Uterus (tissue), 4 donors: ENCODE measurements at places on chromosomes 1 and 21. TPM values are rescaled to one million over a fixed set of nuclear protein-coding genes. Genes with fewer than 3 reads are reported as not detected.

- H3K4me1 ChIP-seq: no peaks in the 10 kb centered on the region
- H3K4me3 ChIP-seq: no peak overlapping the region
- H3K27ac ChIP-seq: no peak overlapping the region
- H3K36me3 ChIP-seq: no peaks in the 10 kb centered on the region
- no peak for DNase-seq
These were observed 5.7 kb downstream of the IGSF5 start for GRCh38 chr21:39750670-39751069.

Gene MMEL1
- 2.6 TPM for total RNA-seq

DNA sequence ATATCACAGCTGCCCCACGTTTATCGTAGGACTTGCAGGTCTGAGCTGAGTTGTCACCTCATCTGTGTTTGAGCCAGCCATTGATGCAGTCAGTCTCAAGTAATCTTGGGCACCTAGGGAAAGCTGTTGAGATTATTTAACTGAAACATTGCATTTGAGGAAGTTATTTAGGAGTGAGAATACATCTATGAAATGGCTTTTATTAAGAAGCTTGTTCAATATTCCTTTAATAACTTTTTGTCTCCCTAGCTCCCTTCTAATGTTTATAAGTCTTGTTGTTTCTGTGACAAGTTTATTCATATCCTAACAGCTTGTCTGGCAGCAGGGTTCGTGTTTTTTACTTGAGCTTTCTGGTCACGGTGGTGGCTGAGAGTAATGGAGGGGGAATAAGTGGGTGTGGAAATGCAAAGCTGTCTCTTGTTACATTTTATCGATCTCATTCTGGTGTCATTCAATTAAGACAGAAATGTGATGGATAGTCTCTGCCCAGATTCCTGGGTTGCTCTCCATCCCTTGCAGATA, 555.9 kb downstream of the USP25 start:
- peaks cover 22% of the 10 kb centered on the region for H3K4me1 ChIP-seq
- no peak overlapping the region for H3K4me3 ChIP-seq
- H3K27me3 ChIP-seq: no peaks in the 10 kb centered on the region
- DNase-seq: no peak
- H3K36me3 ChIP-seq: no peaks in the 10 kb centered on the region

Gene DIO1
- not detected for total RNA-seq

DNA sequence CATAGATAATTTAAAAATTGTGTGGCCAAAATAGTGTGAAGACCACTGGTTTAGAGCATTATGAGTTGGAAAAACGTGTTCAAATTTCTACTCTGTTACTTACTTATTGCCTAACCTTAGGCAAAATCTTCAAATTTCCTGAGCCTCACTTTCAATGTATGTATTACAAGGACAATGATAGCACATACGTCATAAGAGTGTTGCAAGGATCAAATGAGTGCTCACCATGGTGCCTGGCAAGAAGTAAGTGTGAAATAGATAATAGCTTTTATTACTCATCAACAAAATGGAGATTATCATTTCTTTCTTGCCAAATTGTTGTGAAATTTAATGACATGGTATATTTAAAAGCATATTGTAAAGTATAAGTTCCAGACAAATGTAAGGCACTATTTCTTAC, 57.2 kb downstream of the FH start:
- H3K4me3 ChIP-seq: no peak overlapping the region
- no peak for DNase-seq
- no peaks in the 10 kb centered on the region for H3K4me1 ChIP-seq
- no peaks in the 10 kb centered on the region for H3K36me3 ChIP-seq

- no peaks in the 10 kb centered on the region for H3K4me1 ChIP-seq
- DNase-seq: peak; percentile 55
- no peak overlapping the region for H3K27ac ChIP-seq
- H3K36me3 ChIP-seq: no peaks in the 10 kb centered on the region
- H3K27me3 ChIP-seq: no peaks in the 10 kb centered on the region
- H3K4me3 ChIP-seq: no peak overlapping the region
These were observed 5.1 kb upstream of the CTSK start for GRCh38 chr1:150813028-150813707.

DNA sequence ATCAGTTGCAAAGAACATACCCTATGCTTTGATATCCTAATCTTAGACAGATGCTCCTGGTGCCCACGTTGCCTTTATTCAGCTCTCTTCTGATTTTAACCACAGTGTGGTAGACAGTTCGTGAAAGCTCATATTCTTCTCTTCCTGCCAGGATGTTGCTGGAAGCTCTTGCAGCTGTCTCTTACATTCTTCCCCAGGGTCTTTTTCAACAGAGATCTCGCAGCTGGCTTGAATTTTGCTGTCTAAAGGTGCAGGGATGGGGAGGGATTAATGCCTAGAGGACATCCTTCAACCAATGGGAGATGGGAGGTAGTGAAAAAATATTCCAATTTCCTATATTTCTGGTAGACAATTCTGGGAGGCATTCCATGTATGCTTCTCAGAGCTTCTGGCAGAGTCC, 150.0 kb upstream of the APP start:
- no peaks in the 10 kb centered on the region for H3K36me3 ChIP-seq
- no peaks in the 10 kb centered on the region for H3K4me1 ChIP-seq
- no peak overlapping the region for H3K4me3 ChIP-seq
- H3K27me3 ChIP-seq: no peaks in the 10 kb centered on the region
- no peak overlapping the region for H3K27ac ChIP-seq

GRCh38 chr1:99623554-99623953, 22.4 kb upstream of the PALMD start:
- no peak overlapping the region for H3K4me3 ChIP-seq
- H3K27me3 ChIP-seq: no peaks in the 10 kb centered on the region
- no peaks in the 10 kb centered on the region for H3K4me1 ChIP-seq
- no peak overlapping the region for H3K27ac ChIP-seq

DNA sequence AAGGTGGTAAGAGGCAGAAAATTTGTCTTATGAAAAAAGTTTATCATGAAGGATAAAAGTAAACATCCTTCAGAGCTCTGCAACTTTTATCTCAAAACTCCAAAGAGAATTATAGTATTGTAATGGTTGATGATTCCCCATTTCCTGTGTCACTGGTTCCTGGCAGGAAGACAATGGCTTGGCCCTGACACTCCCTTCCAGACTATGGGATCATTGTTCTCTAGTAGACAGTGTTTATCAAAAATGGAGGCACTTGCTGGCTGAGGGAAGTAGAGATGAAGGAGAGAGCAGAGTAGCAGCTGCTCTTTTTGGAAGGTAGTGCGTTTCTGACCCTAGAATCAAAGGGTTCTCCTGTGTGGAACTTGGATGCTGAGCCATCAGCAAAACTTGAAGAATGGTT, 145.9 kb upstream of the ATP1B1 start:
- no peak overlapping the region for H3K27ac ChIP-seq
- H3K4me1 ChIP-seq: no peaks in the 10 kb centered on the region
- DNase-seq: no peak

GRCh38 chr1:222996310-222996975, 146.6 kb downstream of the TLR5 start:
- no peaks in the 10 kb centered on the region for H3K27me3 ChIP-seq
- no peak overlapping the region for H3K27ac ChIP-seq
- DNase-seq: no peak
- H3K4me1 ChIP-seq: no peaks in the 10 kb centered on the region
- no peaks in the 10 kb centered on the region for H3K36me3 ChIP-seq
- H3K4me3 ChIP-seq: no peak overlapping the region

DNA sequence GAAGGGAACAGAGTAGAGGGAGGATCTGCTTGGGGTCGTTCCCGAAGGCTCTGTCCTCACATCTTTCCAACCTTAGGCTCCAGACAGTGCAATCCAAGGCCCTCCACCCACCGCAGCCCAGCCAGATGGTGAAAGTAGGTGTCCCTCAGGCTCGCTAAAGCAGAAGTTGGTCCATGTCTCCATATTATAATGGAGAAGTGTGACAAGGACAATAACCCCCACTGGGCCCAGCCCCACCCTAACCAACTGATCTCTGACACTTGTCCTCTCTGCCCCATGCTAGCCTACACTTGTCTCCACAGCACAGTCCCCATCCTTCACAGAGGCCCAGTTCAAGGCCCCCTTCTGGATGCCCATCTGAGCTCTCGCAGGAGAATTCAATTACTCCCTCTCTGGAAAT, 48.7 kb downstream of the DMAP1 start:
- no peaks in the 10 kb centered on the region for H3K36me3 ChIP-seq
- DNase-seq: no peak
- no peak overlapping the region for H3K27ac ChIP-seq
- H3K27me3 ChIP-seq: no peaks in the 10 kb centered on the region
- no peak overlapping the region for H3K4me3 ChIP-seq

Gene LCK
- 2.0 TPM for total RNA-seq

GRCh38 chr1:210437781-210438180, 109.1 kb downstream of the HHAT start:
- no peak for DNase-seq
- H3K36me3 ChIP-seq: no peaks in the 10 kb centered on the region

DNA sequence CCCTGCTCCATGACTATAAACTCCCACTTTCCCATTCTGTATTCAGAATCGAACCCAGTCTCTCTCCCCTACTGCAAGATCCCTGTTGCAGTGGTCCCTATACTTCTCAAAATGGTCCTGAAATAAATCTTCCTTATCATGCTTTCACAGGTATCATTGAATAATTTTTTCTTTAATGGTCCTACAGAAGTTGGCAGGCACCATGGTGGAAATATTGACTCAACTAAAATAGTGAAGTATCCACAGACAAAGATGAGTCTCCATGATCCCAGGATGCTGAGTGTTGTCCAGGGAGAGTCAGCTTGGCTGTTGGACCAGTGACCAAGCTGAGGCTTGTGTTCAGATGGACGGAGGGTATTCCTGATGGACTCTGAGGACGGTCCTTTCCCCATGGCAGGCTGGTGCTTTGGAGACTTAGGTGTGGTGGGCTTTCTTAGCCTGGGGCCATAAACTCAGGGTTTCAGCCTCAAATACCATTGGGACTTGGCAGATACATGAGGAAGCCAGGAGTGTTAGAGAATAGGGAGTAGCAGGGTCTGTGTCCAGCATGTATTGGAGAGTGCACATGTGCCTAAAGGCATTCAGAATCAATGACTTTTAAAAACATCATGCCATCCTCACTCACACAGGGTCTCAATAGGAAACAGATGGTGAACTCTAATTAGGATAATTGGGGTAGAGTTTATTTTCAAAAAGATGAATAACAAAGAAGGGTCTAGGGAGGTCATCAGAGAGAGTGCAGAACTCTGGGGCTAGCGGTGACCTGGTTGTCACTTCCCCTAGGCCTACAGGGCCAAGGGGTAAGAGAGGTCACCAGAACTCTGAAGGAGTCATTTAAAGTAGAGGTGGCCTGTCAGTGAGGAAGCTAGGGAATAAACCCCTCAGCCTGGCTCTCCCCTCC, 19.8 kb downstream of the TINAGL1 start:
- no peak overlapping the region for H3K4me3 ChIP-seq
- H3K27ac ChIP-seq: no peak overlapping the region
- no peaks in the 10 kb centered on the region for H3K27me3 ChIP-seq
- H3K36me3 ChIP-seq: no peaks in the 10 kb centered on the region
- no peaks in the 10 kb centered on the region for H3K4me1 ChIP-seq

GRCh38 chr1:172997941-172998361, 52.8 kb downstream of the TNFSF18 start:
- DNase-seq: no peak
- no peak overlapping the region for H3K27ac ChIP-seq
- no peak overlapping the region for H3K4me3 ChIP-seq
- H3K4me1 ChIP-seq: no peaks in the 10 kb centered on the region
- no peaks in the 10 kb centered on the region for H3K27me3 ChIP-seq

DNA sequence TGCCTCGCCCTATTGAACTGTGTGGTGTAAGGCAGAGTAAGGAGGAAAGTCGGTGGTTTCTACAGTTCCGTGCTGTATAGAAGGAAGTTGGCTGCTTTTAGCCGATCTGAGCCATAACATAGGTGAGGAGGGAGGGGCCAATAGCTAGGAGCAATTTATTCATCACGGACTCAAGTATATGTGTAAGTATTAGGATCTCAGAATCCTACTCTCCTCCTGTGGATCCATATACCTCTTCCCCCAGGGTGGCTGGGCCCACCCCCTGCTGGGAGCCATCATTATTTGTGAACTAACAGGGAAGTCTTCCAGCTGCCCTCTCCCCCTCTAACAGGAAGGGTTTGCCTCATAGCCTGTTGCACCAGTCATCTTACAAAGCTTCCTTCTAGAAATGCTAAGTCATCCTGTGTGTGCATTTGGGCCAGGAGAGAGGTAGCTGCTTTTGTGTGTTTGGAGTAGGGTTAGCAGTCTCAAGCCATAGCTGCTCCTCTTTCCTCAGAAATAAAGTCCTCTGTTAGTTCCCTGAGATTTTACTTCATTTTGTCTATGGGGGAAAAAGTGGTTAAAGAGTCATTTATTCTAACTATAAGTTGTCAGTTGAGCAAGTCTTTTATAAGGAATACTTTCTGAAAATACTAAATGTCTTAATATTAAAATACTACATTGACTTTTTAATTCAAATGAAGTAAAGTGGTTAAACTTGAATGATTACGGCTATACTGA, 14.9 kb upstream of the CENPS start:
- no peak for DNase-seq
- no peak overlapping the region for H3K27ac ChIP-seq

Gene KLHDC8A
- not detected for total RNA-seq

DNA sequence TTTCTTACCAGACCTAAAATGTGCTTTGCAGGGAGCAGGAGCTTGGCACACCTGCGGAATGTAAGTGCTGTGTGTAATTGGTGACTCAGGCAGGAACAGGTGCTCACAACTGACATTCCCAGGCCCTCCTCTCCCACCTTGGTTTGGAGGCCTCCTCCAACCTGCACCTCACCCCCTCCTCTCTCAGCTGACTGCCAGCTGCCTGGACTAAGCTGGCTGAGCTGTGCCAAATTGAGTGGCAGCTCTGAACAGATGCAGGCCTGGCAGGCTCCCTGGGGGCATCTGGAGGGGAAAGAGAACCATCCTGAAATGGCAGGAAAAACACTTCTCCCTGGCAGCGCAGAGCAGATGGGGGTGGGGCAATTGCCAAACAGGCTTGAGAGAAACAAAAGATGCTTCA, 91.7 kb upstream of the PGBD5 start:
- no peak overlapping the region for H3K4me3 ChIP-seq
- no peak overlapping the region for H3K27ac ChIP-seq
- DNase-seq: no peak

Gene GPR61
- not detected for total RNA-seq

Gene AMIGO1
- total RNA-seq: 3.0 TPM

DNA sequence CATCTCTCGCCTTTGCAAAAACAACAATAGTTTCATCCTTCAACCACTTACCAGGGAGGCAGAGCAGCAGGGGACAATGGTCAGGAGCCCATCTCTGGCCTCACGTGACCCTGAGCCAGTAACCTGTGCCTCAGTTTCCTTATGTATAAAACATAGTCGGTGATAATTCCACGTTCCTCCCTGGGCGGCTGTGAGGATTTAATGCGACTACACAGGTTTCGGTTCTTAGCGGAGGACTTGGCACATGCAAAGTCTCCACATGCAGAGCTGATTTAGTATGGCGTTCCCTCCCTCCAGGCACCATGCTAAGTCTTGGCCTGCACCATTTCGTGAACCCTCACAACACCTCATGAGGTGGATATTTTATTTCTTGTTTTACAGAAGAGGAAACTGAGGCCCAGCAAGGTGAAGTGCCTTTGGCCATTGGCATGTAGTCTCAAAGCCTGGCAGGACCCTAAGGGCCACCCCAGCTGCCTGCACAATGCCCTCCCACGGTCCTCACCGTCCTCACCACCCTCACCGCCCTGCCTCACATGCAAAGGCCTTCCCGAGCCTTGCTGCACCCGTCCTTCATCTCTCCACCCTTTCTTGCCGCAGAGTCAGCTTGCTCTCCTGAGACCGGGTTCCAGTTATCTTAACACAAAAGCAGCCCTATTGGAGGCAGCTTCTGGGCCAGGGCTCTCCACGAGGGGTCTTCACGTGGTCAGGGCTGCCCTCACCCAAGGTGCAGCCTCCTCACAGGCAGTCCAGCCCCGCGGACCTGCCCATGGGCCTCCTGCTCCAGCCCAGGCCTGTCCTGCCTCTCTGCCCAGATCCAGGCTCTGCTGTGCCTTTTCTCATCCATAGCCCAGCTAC, 48.9 kb downstream of the SYF2 start:
- no peak overlapping the region for H3K27ac ChIP-seq
- H3K4me3 ChIP-seq: no peak overlapping the region
- peaks cover 7% of the 10 kb centered on the region for H3K4me1 ChIP-seq
- H3K36me3 ChIP-seq: no peaks in the 10 kb centered on the region
- H3K27me3 ChIP-seq: no peaks in the 10 kb centered on the region
